ENCODE measurements at places on chromosomes 6 and 20. TPM values are rescaled to one million over a fixed set of nuclear protein-coding genes. Genes with fewer than 3 reads are reported as not detected.

Gene RNF144B
- 2.2 TPM for total RNA-seq

Gene OOEP
- not detected for total RNA-seq

Gene DLK2
- 0.43 TPM for total RNA-seq

Gene RBM12
- 114 TPM for total RNA-seq

Gene PNPLA1
- not detected for total RNA-seq

Gene SLC24A3
- not detected for total RNA-seq

Gene BTBD3
- 4.3 TPM for total RNA-seq

Gene LRRC1
- total RNA-seq = 3.6 TPM

Gene ROS1
- not detected for total RNA-seq

Gene TMEM217
- 4.0 TPM for total RNA-seq

Gene HSD17B8
- total RNA-seq = 15.4 TPM

Gene SULF2
- 3.3 TPM for total RNA-seq

Gene RAB23
- 3.6 TPM for total RNA-seq

Gene FNDC11
- total RNA-seq = 0.63 TPM

Gene OR2B6
- total RNA-seq = 0.23 TPM

Gene RRAGD
- total RNA-seq = 10.8 TPM

Gene NRN1
- 16.4 TPM for total RNA-seq

Data from activated naive CD4-positive, alpha-beta T cell treated with anti-CD3 and anti-CD28 coated beads, Interleukin-2, amount 10 ng/mL, durations not matched to agents 5 hours and 36 hours (primary cell).